Natural killer cell treated with Interleukin-12 subunit alpha and Interleukin-12 subunit beta and Interleukin-15 and Interleukin-18, amount 100 ng/mL, for 72 hours (primary cell): ENCODE measurements at places on chromosomes 1 and 21. TPM values are rescaled to one million over a fixed set of nuclear protein-coding genes. Genes with fewer than 3 reads are reported as not detected.
A peak's percentile ranks its signal among the peaks of the same experiment; 100 is the strongest.

DNA sequence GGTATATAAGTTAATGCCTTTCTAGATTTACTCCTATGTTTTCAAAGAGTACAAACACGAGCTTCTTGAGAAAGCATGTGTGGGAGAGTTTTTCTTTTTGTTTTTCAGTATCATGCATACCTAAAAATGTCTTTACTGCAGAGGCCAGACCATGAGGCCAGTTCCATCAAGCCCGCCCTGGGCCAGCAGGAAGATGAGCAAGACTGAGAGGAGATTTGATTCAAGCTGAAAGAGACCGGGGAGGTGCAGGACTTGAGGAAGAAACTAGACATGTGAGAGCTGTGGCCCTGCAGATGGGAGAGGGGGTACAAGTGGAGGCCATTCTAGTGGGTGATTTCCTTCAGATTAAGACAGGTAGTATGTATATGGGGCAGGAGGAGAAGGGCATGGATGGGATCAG, 33.4 kb upstream of the NTPCR start:
- DNase-seq = no peak

Gene KCNJ9
- total RNA-seq = not detected

DNA sequence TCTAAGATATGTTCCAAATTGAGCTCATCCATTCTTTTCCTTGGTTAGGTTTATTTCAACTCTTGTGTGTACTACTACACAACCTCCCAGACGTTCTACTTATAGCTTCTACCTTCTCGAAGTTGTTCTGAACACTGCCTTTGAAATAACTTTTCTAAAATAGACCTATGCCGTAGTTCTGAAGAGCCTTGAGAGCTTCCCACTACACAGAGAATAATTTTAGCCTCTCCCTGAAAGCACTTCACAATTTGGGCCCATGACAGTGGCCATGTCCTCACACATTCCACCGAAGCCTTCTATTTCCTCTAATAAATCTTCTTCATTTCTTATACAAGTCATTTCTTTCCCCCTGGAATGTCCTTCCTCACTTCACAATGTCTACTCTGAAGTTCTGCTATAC, 62.2 kb downstream of the CRB1 start:
- DNase-seq = no peak

DNA sequence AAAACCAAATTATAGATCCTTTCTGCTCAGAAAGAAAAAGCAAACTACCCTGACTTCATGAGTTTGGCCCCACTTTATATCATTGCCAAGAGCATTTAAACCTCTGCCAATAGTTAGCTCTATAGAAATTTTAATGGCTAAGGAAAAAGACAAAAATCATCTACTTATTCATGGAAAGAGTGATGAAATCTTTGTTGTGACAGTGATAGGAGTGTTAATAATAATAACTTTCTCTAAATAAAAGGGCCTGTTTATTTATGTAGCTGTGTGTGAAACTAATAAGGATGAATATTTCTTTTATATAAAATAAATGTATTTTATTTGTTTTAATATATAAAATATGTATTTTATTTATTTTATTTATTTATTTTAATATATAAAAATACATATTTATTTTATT, 6.4 kb downstream of the CHODL start:
- no peak for DNase-seq

GRCh38 chr1:165914136-165914798, 86.9 kb downstream of the UCK2 start:
- DNase-seq = peak; percentile 70

DNA sequence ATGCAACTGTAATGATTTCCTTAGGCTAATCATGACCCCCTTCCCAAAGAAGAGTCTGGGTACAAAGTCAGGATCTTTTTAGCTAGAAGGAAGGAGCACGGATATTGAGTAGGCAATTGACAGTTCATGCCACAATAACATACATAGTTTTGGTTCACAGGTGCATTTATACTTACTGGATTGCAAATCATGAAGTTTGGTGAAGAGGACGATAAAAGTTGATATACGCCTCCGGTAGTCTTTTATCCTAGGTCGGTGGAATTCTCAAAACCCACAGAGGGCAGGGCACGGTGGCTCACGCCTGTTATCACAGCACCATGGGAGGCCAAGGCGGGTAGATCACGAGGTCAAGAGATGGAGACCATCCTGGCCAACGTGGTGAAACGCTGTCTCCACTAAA, 265.4 kb upstream of the PRMT6 start:
- DNase-seq = no peak

DNA sequence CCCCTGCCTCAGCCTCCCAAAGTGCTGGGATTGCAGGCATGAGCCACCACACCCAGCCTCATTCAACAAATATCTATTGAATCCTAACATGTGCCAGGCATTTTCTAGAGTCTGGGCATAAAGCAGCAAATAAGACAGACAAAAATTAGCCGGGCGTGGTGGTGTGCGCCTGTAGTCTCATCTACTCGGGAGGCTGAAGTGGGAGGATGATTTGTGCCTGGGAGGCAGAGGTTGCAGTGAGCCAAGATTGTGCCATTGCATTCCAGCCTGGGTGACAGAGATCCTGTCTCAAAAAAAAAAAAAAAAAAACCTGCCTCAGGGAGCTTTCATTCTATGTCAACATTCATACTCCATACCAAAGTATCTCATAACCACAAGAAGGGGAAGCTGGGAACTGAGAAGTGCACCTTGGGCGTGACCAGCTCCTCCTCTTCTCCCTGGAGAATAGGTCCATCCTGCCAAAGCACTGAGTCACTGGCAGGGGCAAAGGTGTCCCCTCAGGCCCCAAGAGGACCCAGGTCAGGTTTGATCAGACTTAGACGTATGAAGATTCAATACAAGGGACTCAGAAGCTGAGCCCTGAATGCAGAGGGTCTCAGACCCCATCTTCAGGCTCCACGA, 36.8 kb upstream of the PPP1R15B start:
- peak; percentile 3 for DNase-seq

DNA sequence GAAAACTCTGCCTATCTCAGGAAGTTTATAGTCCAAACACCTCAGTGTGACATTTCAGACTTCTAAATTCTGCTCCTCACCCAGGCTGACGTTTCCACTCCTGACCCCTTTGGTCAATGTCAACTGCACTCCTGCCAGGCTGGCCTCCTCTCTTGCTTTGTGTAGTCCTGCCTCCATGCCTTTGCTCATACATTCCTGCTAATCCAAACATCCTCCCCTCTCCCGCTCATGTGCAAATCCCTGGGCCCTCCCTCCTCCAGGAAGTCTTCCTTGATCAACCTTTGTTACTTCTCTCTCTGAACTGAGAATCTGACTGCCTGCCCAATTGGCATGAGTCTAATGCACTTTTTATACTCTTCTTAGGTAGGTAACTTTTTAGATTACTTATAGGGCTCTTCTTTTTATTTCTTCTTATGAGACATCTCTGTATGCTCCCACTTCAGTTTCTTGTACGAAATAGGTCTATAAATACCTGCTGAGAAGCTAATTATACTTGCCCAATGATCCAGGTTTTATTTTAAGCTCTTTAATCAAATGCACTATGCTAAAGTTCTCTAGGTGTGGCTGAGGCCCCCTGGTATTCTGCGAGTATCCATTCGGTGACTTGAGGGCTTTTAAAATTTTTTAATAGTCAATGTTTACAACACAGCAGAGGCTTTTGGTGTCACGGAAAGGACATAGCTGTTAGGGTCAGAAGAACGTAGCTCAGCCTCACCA, 128.1 kb downstream of the PLXNA2 start:
- no peak for DNase-seq

- no peak for DNase-seq
These were observed 106.1 kb downstream of the SIM2 start for GRCh38 chr21:36804874-36805611.

- peak; percentile 40 for DNase-seq
These were observed 163.5 kb downstream of the PLXNA2 start for GRCh38 chr1:208080396-208081286.

Gene DCDC2B
- total RNA-seq = 0.22 TPM

DNA sequence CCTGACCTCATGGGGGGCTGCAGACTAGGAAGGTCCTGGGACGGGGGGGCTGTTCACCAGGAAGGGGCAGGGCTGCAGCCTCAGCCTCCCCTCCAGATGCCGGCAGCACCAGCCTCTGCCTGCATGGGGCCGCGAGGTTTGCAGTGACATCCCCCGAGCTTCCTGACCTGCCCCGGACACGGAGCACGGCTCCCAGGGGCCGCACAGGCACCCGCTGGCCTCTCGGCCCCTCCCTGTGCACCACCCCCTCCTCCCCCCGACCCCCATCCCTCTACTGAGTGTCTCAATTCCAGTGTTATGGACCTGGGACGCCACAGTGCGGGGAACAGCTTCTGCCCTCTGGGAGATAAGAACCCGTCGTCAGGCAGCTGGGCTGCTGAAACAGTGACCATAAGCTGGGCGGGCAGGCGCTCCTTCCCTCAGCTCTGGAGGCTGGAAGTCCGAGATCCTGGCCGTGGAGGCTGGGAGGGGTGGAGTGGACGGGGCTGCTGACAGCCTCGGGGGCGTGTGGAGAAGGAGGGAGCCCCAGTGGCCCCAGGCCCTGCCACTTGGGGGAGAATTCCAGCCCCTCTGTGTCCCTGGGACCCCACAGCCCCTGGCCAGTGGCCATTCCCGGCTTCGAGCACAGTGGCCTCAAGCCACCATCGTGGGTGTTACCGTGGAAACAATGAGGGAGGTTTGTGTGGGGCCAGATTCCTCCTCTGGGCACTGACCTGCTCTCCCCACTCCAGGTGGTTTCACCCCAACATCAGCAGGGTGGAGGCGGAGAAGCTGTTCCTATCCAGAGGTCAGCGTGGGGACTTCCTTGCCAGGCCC, 11.6 kb downstream of the RNF223 start:
- DNase-seq = no peak

GRCh38 chr1:231147896-231148295, 14.0 kb upstream of the TRIM67 start:
- no peak for DNase-seq

- no peak for DNase-seq
These were observed 443.5 kb upstream of the B3GALT2 start for GRCh38 chr1:193629875-193630274.

Gene FAM72D
- 10.5 TPM for total RNA-seq

Gene OR2L13
- total RNA-seq = not detected

DNA sequence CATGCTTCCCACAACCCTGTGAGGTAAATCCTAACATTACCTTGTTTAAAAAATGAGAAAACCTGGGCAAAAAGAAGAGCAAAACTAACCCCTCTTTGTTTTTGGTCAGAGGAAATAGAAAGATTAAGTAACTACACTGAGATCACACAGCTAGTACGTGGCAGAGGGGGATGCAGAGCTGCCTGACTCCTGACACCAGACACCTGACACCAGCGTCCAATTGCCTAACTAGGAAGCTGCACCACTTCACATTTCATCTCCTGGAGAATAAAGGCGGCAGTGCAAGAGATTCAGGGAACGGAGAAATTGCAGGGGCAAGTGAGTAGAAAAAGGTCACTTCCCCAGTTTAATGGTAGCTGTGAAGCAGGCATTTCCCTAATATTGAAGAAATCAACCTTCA, 229.3 kb upstream of the PTBP2 start:
- no peak for DNase-seq

- no peak for DNase-seq
These were observed 109.9 kb upstream of the ADGRL2 start for GRCh38 chr1:81690676-81691453.

DNA sequence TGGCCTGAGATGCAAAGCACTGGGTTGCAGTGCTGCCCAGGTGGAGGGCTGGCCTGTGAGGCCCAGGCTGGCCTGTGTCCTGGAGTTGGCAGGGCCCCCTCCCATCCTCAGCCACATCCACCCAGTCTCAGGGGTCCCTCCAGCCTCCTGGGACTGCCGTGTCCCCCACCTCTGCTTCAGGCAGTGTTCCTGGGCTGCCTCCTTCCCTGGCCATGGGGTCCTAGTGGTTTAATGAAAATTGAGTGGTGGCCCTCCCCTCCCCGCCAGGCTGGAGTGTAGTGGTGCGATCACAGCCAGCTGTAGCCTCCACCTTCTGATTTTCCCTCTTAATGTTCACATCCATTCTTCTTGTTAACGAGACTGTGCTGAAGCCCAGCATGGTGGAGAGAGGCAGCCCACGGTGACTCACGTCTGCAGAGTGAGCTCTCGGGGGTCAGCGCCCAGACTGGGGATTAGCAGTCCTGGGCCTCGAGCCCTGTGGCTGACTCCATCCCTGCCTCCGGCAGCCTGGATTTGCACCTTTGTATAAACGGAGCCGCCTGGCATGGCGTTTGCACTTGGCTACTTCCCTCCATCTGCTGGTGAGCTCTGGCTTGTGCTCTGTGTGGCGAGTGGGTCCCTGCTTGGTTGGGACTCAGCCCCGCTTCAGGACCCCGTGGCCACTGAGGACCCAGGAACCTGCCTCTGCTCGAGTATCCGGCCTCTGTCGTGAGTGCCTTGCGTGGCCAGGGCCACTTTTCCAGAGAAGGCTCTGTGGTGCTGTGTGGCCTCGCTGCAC, 6.9 kb downstream of the MIB2 start:
- no peak for DNase-seq

DNA sequence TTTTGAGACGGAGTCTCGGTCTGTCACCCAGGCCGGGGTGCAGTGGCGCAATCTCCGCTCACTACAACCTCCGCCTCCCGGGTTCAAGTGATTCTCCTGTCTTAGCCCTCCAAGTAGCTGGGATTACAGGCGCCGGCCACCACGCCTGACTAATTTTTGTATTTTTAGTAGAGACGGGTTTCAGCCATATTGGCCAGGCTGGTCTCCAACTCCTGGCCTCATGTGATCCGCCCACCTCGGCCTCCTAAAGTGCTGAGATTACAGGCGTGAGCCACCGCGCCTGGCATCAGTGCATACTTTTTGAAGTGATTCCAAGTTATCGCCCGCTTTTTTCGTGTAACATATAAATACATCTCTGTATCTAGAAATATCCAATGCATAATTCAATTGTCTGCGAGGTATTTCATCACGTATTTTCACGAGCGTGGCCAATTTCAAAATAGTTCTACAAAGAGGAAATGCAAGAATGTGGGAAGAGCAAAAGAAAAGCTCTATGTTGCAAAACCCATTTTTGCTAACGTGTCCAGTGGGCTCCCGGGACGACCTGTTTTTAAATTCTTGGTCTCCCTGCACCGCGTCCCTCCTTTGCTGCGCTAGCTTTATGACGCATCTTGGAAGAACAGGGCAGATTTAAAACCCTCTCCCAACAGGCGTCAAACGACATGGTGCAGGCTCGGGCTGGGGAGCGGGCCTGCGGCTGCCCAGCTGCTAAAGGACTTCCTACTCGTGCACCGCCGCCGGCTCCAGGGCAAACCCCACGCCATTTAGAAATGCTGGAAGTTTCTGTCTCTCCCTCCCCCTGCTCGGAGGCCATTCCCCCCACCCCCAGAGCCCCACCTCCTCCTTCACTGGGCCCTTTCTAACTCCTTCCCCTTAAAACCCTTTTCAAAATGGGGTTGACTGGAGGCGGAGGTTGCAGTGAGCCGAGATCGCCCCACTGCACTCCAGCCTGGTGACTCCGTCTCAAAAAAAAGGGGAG, 923 bp upstream of the IFNGR2 start:
- DNase-seq = no peak

DNA sequence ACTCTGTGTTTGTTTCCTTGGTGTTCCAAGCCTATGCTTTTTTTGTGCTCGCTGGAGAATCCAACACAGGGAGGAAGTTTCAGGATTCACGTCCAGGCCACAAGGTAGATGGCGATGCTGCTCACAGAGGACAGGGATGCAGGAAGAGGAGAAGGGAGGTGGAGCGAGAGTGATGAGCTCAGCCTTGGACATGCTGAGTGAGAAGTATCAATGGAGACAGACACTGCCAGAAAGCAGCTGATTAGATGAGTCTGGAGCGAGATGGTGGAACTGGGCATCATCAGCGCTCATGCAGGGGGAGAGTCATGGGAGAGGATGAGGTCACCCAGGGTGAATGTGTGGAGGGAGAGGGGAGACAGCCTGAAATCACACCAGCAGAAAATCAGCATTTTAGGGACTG, 110.0 kb downstream of the GLUL start:
- no peak for DNase-seq

GRCh38 chr1:214318956-214319736, 38.2 kb downstream of the SMYD2 start:
- no peak for DNase-seq

GRCh38 chr21:31623664-31624063, 35.8 kb upstream of the SOD1 start:
- no peak for DNase-seq
